ENCODE measurements at places on chromosomes 3 and 15.

GRCh38 chr3:172259726-172260248 lies 188.5 kb downstream of the GHSR start:
- no peak for DNase-seq

DNA sequence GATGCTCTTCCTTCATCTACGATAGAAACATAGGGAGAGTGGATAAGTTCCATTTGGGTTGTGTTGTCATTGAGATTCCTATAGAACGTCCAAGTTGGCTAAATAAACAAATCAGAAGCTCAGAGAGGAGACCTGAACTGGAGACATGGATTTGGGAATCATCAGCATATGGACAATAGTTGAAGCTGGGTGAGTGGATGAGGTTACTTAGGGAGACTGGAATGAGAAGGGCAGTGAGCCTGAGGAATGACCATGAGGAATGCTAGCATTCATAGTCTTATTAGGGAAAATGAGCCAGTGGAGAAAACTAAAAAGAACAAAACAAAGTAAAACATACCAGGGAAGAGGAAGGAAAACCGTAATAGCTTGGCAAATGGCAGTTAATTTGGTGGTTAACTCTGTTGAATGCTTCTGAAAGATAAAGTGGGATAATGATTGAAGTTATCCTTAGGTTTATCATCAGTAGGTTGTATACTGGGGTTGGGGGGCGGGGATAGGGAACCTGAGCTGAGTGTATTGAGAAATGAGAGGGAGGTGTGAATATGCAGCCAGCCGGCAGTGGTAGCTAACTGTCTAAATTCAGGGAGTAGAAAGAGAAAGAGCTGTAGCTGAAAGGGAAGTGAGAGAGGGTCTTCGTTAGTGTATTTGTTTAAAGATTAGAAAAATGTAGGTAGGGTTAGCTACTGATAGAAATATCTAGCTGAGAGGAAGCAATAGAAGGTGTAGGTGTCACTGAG lies 74.6 kb downstream of the ARHGEF26 start:
- no peak for DNase-seq

- no peak for DNase-seq
Measured at GRCh38 chr3:179336345-179336929, 11.1 kb upstream of the MFN1 start.

- DNase-seq = no peak
Measured at GRCh38 chr3:159332535-159333099, 530.8 kb downstream of the MFSD1 start.

- no peak for DNase-seq
Measured at GRCh38 chr3:81214631-81215030, 546.8 kb downstream of the GBE1 start.

DNA sequence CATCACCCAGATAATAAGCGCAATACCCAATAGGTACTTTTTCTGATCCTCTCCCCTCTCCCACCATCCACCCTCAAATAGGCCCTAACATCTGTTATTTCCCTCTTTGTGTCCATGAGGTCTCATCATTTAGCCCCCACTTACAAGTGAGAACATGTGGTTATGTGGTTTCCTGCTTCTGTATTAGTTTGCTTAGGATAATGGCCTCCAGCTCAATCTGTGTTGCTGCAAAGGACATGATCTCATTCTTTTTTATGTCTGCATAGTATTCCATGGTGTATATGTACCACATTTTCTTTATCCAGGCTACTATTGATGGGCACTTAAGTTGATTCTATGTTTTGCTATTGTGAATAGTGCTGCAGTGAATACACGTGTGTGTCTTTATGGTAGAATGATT lies 165.4 kb downstream of the MBNL1 start:
- no peak for DNase-seq

DNA sequence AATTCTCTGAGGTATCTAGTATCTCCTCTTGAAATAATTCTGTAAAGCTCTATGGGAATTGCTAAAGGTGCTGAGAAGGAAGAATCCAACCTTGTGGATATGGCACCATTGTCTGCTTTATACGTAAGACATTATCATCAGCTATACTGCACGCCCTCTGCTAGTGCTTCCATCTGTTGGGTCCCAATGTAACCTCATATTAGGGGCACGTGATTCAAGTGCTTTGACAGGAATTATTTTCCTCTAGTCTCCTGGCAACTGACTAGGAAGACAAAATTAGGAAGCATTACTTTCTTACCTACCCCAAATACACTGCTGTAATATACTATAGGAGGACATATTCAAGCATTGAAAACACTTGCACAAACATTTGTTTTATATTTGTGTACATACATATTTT lies 24.0 kb downstream of the COPS2 start:
- DNase-seq = no peak

DNA sequence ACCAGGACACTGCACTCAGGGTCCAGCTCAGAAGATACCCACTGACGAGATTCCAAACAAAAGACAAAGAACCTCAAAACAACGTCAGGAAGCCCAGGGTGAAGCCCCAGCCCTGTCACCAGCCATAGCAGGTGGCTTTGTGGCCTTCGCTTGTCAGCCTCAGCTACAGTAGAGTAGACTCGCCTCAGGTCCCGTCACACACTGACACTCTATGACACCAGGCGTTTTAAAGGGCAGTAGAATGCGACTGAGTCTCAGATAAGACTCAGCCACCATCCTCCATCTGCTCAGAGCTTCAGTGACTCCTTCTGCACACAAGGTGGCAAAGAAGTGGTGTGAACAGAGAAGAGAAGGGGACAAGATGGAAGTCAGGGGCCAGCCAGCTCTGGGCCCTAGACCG lies 12.8 kb downstream of the RBPMS2 start:
- no peak for DNase-seq

DNA sequence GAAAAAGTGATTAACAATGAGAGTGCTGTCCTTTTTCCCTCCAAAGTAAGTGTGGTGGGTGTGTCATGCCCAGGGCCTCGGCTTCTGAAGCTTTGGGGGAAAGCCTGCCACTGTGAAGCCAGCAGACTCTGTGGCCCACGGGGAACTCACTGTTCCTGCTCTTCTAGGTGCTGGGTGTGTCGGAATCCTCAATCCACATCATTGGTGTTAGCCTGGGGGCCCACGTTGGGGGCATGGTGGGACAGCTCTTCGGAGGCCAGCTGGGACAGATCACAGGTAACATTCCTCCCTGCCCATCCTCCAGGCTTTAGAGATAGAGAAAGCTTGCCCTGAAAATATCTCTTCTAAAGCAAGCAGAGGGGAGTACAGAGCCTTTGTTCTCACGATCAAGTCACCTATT lies 11.6 kb downstream of the PLA1A start:
- no peak for DNase-seq

DNA sequence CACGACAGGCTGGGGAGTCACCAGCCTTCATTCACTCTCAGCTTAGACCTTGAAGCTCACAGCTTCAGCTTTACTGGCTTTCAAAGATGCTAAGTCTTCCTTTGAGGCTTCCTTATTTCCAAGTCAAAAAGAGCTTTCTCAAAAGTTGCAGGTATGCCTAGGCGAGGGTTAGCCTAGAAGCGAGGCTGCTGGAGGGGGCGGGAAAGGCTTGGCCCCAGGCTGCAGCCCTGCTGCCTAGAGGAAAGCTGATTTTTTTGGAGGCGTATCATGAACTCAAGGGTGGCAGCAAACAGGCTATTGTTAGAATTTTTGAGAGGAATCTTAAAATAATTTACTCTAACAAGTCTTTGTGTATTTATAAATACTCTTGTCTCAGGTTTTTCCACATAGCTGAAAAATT lies 37.1 kb downstream of the MYO5C start:
- no peak for DNase-seq

DNA sequence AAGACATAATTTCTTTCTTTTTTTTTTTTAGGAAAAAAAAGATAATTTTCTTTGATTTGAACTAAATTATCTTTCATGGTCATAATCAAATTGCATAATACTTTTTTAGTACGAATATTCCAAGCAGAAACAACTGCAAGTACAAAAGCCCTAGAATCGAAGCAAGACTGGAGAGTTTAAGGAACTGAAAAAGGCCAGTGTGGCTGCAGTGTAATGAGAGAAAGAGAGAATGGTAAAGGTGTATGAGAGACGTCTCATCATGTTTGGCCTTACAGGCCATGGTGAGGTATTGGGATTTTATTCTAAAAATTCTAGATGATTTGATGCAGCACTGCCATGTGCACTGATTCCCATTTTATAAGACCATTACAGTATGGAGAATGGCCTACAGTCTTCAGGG lies 180.9 kb downstream of the SUCNR1 start:
- no peak for DNase-seq

DNA sequence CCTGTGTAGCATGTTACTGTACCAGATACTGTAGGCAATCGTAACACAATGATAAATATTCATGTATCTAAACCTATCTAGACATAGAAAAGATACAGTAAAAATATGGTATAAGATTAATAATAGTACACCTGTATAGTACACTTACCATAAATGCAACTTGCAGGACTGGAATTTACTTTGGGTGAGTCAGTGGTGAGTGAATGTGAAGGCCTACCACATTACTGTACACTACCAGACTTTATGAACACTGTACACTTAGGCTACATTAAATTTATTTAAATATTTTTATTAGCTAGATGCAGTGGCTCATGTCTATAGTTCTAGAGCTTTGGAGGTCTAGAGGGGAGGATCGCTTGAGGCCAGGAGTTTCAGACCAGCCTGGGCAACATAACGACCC lies 186.6 kb upstream of the ROPN1 start:
- DNase-seq = no peak

- no peak for DNase-seq
Measured at GRCh38 chr3:175386630-175387029, 527.5 kb downstream of the NAALADL2 start.

GRCh38 chr3:9806137-9806536 lies 3.9 kb upstream of the TTLL3 start:
- no peak for DNase-seq

DNA sequence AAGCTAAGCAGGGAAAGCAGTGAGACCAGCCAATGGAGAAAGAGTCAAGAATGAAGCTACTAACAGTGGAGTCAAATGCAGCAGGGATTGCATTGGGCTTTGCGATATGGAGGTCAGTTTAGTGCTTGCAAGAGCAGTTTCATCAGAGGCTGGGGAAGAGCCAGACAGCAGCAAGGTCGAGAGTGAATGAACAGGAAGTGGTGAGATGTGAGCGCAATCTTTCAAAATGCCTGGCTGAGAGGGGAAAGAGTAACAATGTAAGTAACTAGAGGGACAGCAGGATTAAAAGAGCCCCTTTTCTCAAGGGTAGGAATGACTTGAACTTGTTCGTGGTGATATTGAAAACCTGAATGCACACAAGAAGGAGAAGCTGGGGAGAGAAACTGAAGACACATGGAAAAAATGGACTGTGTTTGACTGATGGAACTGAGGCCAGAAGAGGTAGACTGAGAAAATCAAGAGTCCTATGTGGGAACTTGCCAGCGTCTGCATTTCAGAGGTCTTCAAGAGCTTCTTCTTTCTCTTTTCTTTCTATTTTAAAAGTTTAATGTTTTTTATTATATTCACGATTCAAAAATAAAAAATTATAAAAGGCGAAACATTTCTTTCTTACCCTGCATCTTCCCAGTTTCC lies 30.6 kb upstream of the GPR160 start:
- no peak for DNase-seq

GRCh38 chr3:152230370-152230769 lies 38.4 kb upstream of the MBNL1 start:
- no peak for DNase-seq

DNA sequence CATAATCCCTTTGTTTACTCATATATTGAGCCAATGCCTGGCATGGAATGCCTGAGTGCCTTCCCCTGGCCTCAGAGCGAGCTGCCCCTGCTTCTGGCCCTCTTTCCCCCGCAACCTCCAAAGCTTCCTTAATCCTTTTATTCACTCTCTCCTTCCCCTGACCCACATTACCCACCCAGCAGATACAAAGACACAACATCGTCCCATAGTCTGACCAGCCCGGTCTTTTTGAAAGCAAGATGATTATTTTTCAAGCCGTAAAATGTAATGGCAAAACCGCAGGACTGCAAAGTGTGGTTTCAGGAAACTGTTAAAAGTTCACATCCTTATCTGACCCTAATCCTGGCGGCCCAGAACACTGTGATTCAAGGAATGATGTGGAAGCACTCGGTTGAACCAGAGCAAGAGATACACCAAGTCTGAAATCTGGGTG lies 78.4 kb upstream of the LRTM1 start:
- DNase-seq = no peak

- DNase-seq = no peak
Measured at GRCh38 chr15:75214293-75215096, 12.8 kb downstream of the C15orf39 start.

GRCh38 chr3:188926741-188927511 lies 244.8 kb upstream of the TPRG1 start:
- DNase-seq = no peak

- no peak for DNase-seq
Measured at GRCh38 chr3:72427624-72428023, 420.6 kb downstream of the SHQ1 start.

- DNase-seq = no peak
Measured at GRCh38 chr3:81550415-81550814, 211.0 kb downstream of the GBE1 start.

GRCh38 chr15:74159773-74160172 lies 13.7 kb upstream of the ISLR start:
- no peak for DNase-seq

DNA sequence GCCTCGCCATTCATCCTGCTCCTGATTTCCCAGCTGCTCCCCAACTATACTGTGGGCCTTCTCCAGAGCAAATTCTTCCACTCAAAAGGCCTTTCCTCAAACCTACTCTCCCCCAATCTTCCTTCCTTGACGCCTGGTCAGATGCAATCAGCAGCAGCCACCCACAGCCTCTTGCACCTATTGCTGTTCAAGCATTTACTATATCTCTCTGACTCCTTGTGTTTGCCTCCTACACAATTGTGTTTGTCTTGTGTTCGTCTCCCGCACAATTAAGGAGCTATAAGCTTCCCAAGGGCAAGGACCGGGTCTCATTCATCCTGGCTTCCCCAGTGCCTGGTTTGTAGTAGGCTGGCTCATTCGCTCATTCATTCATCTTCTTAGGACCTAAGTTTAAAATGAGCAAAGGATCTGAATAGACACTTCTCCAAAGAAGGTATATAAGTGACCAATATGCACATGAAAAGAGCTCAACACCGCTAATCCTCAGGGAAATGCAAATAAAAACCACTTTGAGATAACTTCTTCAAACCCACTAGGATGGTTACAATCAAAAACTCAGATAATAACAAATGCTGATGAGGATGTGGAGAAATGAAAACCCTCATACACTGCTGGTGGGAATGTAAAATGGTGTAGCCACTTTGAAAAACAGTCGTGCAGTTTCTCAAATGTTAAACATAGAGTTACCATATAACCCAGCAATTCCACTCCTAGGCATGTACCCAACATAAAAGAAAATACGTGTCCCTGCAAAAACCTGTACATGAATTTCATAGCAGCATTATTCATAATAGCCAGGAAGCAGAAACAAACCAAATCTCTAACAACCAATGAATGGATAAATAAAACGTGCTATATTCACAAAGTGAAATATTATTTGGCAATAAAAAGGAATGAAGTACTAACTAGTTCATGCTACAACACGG lies 31.0 kb downstream of the MEGF11 start:
- DNase-seq = no peak

- no peak for DNase-seq
Measured at GRCh38 chr3:123880998-123881561, 3.1 kb downstream of the MYLK start.

GRCh38 chr15:90083954-90084607 lies 18.2 kb downstream of the IDH2 start:
- DNase-seq = no peak
